ENCODE measurements at places on chromosomes 1 and 21.

DNA sequence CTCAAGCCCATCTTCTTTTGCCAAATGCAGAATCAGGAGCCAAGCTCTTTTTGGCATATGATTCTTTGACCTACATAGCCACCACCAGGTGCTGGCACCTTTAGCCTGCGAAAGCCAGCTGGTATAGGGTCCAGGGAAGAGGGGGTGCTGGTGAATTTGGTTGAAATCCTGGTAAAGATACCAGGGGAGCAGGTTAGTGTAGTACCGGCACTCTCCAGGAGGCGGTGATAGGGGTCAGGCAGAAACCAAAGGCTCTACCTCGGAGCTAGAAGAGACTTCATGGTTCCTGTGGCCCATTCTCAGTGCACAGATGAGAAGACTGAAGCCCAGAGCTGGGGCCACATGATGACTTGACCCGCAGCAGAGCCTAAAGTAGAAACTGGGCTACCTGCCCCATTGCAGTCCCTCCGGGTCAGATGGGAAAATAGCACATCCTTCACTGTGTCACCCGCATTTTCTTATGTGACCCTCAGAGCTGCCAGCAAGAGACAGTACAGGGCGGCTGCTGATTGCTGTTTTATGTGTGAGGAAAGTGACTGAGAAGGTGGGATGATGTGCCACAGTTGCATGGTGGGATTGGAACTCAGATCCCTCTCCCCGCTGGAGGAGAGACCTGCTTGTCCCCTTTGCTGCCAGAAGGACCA lies 36.0 kb upstream of the IL19 start:
- peak; percentile 67 for DNase-seq

- no peak for DNase-seq
Observed at GRCh38 chr1:55062801-55063576, 23.6 kb downstream of the PCSK9 start.

DNA sequence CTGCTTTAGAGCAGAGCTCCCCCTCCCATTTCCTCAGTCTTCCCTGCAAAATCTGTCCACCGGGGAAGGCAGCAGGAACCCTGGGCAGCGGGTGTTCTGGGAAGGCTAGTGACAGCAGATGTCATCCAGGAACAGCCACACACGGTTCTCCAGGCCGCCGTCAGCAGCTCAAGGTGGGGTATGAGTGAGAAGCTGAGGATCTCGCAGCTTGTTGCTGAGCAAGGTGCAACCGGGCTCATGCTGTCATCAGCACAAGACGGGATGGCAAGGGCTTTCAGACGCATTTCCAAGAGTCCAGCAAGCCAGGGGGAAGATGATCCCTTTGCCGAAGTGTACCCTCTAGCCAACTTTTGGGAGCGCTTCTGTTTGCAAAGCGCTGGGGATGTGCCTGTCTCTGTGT lies 23.0 kb upstream of the SPSB1 start:
- DNase-seq = no peak

GRCh38 chr1:109733236-109733870 lies 7.5 kb downstream of the GSTM3 start:
- no peak for DNase-seq

DNA sequence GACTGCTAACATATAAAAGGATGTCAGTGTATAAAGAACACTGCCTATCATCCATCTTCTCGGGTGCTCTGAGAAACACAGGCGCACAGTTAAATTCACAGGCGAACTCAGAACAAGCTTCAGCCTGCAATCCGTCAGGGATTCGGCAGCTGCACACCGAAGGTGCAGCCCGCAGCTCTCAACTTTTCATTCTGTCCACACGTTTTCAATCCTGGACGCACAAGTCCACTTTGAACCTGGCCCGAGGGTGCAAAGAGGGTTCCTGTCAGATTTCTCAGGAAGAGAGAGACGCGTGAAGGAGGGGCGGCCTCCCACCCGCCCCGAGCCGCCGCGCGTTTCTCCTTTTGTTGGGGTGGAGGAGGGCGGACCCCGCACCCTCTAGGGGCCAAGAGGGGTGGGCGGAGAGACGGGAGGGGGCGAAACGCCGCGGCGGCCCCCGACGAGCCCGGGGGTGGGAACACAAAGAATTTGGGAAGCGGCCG lies 724 bp downstream of the DOCK7 start:
- no peak for DNase-seq

- no peak for DNase-seq
Observed at GRCh38 chr1:15849775-15850324, 2.3 kb downstream of the SPEN start.

DNA sequence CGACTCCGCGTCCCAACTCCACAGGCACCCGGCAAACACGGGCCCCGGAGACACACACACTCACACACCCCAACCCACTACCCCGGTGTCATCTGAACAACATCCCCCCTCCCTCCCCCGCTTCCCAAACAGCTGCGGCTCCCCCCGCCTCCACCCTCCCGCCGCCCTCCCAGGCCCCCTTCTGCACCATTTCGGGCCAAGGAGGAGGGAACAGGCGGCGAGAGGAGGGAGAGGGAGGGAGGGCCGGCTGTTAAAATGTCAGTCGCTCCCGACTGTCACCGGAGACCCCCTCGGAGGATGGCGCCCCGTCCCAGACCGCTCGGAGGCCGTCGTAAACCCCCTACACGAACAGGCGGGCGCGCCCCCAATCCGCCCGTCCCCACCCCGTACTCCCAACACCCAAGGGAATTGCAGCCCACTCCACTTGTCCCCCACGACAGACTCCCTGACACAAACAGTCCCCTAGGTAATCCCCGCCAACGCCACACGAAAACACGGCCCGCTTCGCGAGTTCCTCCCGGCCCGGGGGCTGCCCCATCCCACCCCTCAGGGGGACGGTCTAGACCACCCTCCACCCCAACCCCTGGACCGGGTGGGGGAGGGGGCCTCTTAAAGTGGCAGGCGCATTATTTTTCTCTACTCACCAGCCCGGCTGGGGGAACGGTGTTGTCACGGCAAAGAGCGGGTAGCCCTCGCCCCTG lies 583 bp downstream of the MEF2D start:
- no peak for DNase-seq

DNA sequence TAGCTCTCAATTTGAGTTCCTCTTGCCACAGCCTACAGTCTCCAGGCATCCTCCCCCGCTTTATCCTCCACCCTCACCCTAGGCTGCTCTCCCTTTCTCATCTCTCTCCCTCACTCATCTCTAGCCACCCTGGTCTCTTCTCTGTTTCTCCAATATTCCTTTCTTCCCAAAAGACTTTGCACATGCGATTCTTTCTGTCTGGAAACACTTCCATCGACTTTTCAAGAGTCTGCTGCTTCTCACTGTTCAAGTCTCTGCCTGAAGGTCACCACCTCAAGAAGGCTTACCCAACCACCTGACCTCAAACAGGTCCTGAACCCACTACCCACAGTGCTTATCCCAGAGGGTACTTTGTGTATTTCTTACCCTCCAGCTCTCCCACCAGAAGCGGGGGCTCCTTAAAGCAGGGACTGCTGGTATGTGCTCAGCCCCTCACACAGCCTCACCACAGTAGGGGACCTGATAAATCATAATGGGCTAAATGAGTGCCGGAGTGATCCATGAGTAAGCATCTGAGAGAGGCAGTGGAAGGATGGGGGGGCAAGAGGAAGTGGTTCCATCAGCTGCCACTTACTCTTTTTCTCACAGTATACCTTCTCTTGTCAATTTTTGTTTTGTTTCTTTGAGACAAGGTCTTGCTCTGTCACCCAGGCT lies 14.3 kb upstream of the KRTAP19-8 start:
- DNase-seq = no peak

DNA sequence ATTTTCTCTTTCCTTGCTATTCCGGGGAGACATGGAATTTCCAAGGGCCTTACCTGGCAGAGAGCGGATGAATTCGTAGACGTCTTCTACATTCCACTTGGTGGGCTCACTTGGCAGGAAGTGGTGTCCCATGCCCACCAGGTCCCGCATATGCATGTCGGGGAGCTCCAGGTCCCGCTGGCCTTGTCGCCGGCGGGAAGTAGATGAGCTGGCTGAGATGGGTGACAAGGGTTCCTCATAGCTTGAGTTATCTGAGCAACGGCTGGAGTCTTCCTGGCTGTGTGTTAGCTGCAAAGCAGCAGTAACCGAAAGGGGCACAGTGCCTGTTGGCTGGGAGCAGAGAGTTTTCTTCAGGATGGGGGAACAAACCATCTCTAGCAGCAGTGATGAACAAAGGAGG lies 7.9 kb upstream of the A3GALT2 start:
- DNase-seq = no peak

GRCh38 chr1:117017648-117018047 lies 16.1 kb downstream of the CD101 start:
- DNase-seq = no peak

- DNase-seq = no peak
Observed at GRCh38 chr1:207868251-207868773, 42.6 kb downstream of the CD34 start.

DNA sequence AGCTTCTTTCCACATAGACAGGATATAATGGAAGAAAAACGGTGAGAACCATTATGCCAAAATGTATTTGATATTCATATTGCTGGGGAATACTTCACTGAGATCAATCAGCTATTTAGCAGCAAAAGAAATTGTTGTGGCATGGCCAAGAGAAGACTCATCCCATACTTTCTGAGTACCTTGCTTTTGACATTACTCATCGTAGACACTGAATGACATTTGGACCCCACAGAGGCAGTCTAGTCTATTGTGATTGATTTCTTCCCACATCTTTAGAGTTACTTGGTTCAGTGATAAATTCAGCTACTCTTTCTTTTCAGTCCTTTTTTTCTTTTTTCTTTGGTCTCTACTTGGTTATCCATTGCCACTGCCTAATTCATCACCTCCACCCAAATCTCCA lies 22.1 kb downstream of the ATP1B1 start:
- DNase-seq = no peak

DNA sequence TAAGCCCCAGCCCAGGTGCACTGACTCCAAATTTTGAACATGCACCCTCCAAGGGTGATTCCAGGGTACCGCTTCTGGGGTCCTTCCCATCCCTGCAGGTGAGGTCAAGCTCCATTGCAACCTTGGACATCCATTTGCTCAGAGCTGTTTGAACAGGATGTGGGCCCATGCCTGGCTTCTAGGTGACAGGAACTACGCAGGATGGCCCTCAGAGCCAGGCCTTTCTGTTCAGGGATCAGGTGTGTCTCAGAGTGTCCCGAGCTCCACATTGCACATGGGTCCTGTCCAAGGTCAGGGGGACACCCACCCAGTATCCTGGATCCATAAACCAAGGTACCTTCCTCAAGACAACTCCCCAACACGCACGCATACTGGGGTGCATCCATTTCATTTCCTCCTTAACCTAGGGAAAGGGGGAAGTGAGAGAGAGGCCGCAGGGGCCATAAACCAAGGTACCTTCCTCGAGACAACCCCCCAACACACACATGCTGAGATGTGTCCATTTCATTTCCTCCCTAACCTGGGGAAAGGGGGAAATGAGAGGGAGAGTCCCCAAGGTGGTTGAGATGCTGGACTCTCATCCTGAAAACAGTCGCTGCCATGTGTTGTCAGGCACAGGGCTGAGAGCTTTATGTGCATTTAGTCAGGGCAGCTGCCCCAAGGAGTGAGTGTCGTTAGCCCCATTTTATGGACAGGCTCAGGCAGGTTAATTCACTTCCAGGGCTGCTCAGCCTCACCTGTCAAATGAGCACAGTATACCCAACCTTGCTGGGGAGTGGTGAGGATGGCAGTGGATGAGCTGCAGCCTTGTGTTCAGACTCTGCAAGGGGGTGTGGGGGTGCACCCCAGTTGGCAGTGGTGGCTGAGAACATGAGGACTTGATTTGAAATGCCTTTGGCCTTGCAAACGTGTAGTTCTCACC lies 2.1 kb downstream of the SLC66A1 start:
- no peak for DNase-seq

GRCh38 chr1:155859881-155860871 lies 809 bp downstream of the SYT11 start:
- peak; percentile 39 for DNase-seq

DNA sequence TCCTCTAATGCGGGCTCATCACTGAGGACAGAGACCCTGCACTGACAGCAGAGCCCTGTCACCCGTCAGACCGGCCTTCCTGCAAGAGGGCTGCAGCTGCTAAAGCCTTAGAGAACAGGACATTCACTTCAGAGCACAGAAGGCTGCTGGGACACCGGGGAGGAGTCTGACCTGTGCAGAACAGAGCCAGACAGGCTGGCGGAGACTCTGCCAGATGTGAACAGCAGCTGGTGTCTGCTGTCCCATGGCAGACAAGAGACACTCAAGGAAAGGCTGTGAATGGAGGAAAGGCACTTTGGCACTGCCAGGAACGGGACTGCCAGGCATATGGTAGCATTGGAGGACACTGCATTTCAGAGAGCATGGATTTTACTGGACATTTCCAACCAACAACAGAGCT lies 21.4 kb downstream of the MRAP start:
- DNase-seq = no peak

DNA sequence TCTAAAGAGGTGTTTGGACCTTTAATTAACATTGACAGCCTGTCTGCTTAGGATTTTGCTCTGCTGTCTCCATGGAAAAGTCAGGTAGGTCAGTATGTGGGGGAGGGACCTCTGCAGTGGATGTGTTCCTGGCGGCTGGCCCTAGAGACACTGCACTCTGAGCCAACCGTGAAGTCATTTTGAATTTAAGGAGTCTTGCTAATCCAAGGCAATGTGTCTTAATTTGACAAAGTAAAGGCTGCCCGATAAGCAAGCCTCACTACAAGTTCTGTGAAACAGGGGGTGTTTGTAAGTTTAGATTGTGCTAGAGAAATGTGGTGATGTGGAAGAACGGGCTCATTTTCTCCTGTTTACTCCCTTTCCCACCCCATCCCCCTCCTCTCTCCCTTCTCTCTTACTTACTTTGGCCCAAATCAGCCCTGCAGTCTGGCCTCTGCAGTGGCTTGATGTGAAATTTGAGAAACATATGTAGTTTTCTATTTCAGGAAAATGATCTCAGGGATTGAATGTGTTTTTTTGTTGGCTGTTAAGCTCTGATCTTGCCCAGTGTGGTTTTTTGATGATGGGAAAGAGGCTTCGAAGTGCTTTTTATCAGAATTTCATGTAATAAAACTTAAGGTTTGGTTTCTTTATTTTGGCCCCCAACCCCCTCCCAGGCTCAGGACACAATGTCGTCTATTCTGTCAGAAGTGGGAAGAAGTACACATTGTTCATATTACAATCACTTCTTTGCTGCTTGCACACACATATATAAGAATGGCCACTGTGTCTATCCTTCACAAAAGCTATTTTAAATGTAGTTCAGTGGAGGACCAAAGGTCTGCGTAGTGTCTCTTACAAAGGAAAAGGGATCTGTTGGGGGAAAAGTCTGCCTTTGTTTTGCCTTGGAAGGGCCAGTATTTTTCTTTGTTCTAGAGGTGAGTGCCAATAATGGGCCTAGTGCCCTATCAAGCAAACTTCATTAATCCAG lies 96.6 kb downstream of the FGGY start:
- no peak for DNase-seq

All from stimulated activated CD8-positive, alpha-beta memory T cell treated with anti-CD3 and anti-CD28 coated beads, Interleukin-15, amount 100 ng/mL, for 4 hours (primary cell).